ENCODE measurements at places on chromosomes 5 and 9.

- DNase-seq: no peak
Observed at GRCh38 chr9:6904371-6904770, 146.6 kb downstream of the KDM4C start.

- no peak for DNase-seq
Observed at GRCh38 chr5:43543434-43543833, 13.4 kb downstream of the PAIP1 start.

GRCh38 chr9:89478821-89479668 lies 18.9 kb downstream of the SEMA4D start:
- no peak for DNase-seq

GRCh38 chr5:3430691-3431090 lies 164.9 kb upstream of the IRX1 start:
- DNase-seq: no peak

- no peak for DNase-seq
Observed at GRCh38 chr5:1323803-1324173, 21.1 kb downstream of the CLPTM1L start.

DNA sequence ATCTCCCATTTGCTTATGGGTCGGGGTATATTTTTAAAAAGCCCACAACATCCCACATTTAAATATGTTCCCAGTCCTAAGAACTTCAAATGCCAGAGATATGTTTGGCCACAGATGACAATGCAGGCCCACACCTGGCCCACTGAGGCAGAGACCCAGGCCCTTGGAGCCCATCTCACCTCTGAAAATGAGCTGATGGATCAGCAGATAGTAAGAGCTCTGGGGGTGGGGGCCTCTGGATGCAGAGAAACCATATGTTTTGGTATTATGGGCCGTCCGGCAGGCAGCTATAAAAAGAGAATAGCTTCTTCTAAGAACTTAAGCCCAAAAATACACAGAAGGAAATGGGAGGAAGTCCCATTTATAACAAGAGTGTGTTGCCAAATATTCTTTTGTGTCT lies 256.0 kb downstream of the GRIA1 start:
- no peak for DNase-seq

- no peak for DNase-seq
Observed at GRCh38 chr5:132628814-132629213, 29.2 kb upstream of the IL13 start.

DNA sequence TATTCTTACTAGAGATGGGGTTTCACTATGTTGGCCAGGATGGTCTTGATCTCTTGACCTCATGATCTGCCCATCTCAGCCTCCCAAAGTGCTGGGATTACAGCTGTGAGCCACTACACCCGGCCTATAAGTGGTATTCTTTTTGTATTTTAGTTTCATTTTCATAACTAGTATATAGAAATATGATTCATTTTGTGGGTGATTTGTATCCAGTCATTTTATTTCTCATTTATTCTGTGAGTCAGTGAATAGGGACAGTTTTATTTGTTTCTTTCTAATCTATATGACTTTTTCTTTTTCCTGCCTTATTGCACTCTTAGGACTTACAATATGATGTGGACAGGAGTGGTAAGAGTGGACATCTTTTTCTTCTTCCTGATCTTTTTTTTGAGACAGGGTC lies 112.9 kb downstream of the AOPEP start:
- DNase-seq: no peak

DNA sequence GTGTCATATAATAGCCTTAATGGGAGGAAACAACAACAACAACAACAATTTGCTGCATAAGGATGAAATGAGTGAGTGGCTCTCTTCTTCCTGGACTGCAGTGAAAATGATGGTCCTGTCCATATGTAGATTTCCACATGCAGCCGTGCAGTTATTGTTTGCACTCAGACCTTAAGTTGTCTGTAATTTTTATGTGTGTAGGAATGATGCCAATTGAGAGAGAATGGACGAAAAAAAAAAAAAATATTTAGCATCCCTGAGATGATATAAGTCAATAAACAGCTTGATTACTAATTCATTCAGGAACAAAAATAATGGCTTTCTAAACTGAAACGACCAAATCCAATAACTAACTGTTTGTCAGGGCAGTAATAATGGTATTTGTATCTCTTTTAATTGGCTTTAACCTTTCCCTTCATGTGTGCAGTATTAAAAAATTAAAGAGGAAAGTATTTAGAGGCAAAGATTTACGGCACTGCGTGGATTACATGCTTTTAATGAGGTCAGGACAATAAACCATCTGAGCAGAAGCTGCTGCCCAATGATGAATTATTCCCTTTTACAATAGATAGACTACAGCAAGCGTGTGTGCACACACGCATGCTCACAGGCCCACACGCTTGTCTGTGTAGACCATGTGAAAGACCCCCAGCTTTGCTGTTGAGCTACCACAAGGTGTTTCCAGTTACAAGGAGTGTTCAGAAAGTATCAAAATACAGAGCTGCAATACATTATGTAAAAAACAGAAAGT lies 459.5 kb upstream of the WWC1 start:
- DNase-seq: no peak

DNA sequence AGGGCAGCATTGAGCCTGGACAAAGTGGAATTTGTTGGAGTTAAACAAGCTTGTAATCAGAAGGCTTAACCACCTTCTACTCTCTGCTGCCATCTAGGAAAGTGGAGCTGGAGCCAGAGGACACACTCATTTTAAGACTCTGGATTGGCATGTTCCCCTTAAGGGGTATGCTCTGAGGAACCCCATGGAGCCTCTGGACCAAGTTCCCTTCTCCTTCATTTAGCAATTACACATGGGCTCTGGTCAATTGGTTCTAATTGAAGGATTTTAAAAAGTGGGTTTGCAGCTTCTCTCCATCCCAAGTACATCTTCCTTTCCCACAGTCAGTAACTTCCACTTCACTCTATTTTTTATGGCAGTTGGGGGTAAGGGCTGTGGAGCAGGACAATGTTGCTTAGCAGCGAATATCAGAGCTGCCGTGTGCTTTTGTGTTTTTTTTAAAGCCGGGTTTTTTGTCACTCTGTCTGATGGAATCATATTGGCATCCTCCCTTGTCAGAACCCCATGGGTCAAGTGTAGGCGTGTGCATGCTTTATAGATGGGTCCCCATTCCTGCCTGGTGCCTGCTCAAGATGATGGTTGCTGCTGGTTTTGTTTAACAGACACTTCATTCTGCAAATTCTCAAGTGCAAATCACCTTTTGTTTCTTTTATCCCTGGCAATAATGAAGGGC lies 330.7 kb upstream of the ADAMTSL1 start:
- no peak for DNase-seq

- no peak for DNase-seq
Observed at GRCh38 chr9:75448281-75448680, 360.0 kb downstream of the OSTF1 start.
